ENCODE measurements at places on chromosomes 1 and 21.

GRCh38 chr1:11134251-11134897 lies 34.7 kb upstream of the EXOSC10 start:
- no peak for DNase-seq

DNA sequence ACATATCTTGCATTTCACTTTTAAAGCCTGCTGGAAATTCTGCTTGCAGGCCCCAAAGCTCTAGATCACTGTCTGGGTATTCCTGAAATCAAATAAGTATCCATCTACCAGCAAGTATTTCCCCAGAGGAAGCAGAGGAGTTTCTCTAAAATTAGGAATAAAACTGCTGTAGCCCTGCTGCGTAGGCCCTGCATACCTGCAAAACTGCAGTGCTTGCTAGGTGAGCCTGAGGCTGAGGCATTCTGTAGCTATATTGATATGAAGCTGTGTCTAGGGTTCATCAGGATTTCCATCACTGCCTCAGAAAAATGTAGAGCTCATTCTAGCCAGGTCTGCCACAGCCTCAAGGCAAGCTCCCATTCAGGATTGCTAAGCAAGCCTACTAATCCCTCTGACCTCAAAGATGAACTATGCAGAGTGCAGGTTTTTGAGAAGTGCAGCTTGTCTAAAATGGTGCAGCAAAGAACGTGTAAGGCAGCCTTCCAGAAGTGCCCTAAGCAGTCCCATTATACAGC lies 28.7 kb downstream of the NPHS2 start:
- no peak for DNase-seq

- peak; percentile 41 for DNase-seq
These were observed 475.4 kb downstream of the PTPRU start for GRCh38 chr1:29711582-29712283.

DNA sequence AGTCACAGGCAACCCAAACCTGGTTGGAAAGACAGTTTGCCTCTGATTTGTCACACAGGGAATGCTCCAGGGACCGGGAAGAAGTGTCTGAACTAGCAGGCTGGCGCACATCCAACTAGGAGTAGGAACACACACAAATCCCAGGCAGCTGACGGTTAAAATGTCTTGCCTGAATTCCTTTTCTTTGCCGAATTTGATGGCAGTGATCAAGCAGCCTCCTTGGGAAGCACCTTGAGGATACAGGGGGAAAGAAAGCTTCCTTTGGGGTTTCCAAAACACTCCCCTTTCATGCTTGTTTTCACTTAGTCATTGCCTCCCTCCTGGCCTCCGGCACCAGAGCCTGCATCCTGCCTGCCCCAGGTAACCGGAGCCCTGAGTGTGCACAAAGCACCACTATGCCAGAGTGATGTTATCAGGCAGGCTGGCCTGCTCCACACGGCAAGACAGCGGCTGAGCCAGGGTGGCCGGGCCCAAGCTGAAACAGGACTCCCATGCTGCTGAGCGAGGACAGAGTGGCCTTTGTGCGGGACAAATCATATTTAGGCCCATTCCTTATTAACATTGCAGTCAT lies 193.8 kb downstream of the LMX1A start:
- no peak for DNase-seq

- DNase-seq = no peak
These were observed 18.0 kb upstream of the TRAPPC10 start for GRCh38 chr21:43994085-43994484.
